Fibroblast of skin of scalp (primary cell): ENCODE measurements at places on chromosomes 2 and 18.

- peak; percentile 19 for DNase-seq
These were observed 110.4 kb upstream of the RAB27B start for GRCh38 chr18:54717673-54718407.

DNA sequence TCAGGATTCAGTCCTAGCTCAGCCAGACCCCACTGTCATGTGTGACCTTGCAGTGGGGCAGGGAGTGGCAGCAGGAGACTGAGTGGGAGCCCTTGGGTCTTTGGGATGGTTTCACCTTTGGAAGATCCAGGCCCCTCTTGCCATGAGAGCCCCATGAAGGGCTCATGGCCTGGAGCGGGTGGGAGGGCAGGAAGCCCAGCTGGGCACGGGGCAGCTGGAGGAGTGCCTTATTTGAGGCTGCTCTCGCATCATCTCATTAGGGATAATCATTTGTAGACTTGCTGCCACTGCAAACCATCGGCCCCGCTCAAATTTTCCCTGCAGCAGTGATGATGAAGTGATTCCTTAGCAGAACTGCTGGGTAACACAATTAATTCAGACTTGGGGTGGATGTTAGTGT, 73.9 kb downstream of the TGOLN2 start:
- no peak for DNase-seq

DNA sequence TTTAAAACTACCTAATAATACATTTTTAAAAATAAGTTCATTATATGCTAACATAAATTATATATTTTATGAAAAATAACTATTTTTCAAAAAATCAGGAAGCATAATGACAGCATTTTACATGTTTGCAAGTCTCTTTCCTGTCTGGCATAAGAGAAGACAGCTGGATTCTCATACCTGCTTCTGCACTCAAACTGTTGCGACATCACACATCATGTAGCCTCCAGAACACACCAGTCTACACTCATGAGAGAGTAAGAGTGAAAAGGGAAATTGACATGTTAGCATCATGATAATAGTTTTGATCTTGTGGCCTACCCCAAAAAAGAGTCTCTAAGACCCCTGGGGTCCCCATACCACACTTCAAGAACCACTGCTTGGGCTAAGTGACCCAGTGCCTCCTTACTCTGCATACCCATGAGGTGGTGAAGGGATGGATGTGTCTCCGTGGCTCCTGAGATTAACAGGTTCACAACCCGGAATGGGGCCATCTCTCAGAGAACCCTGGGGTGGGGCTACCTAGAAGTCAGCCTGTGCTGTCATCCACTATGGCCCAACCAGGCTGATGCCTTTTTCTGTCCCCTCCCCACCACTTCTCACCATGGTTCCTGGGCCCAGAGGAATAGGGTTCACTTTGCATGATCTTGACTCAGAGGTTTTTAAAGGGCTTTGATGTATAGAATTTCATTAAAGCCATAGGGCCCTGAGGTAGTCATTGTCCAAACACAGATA, 102.6 kb upstream of the DAPL1 start:
- no peak for DNase-seq

DNA sequence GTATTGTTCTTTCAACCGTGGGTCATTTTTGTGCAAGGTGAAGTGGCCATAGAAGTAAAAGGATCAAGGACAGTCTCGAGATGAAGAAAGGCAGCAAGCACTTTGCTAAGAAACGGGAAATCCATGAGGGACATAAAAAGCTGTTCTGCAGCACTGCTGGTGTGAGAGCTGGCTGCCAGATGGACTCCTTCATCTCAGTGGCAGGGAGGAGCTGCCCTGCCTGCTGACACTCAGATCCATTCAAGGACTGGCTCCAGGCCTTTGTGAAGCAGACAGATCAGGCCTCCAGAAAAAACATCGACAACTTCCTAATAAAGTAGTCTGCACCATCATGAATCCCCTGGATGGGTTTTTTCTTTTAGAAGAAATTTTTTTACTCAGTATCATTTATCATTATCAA, 29.5 kb downstream of the RMC1 start:
- no peak for DNase-seq
